Ureter (tissue), 1 donor: ENCODE measurements at places on chromosomes 7 and 10.

DNA sequence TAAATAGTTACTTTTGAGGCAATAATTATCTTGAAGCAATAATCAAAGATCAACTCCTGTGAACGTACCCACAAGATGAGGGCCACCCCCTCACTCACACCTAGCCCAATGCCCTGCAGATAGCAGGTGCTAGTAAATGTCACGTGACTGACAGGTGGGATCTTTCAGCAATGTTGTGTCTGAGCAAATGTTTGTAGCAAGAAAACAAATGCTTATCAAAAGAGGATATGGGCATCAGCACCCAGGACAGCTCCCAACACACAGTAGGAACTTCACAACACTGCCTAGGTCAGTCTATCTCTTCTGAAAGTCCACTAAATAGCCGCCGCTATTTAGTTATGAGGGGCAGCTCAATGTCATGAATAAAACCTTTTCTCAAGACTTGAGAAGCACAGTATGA, 120.8 kb upstream of the PDLIM1 start:
- no peak for DNase-seq

DNA sequence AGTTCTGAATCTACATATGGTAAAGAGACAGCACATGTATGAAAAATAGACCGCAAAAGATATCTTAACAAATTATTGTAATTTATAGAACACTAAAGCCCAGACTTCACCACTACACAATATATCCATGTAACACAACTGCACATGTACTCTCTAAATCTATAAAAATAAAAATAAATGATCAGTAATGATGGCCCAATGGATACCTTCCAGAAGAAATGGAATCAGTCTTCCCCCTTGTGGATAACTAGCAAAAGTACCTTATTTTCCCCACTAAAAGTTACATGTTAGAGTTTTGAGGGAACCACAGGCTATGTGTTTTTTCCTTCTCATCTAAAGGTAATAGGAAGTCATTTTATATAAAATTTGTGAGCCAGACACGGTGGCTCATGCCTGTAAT, 25.7 kb downstream of the C7orf25 start:
- DNase-seq = no peak

DNA sequence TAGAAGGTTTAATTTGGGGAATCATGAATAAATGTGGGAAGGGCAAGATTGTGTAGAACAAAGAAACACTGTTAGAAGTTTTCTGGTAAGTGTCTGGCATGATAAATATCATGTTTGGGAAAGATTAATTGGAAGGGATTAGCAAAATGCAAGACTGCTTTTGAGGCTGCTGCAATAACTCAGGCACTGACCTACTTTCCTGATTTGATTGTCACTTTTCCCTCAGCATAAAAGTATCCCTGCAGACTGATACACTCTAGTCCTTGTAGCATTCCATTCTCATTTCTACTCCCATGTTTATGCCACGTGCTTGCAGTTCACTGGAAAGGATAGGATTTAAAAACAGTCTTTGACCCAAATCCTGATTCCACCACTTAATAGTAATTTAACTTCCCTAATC, 303.3 kb upstream of the SEMA3A start:
- DNase-seq = no peak

DNA sequence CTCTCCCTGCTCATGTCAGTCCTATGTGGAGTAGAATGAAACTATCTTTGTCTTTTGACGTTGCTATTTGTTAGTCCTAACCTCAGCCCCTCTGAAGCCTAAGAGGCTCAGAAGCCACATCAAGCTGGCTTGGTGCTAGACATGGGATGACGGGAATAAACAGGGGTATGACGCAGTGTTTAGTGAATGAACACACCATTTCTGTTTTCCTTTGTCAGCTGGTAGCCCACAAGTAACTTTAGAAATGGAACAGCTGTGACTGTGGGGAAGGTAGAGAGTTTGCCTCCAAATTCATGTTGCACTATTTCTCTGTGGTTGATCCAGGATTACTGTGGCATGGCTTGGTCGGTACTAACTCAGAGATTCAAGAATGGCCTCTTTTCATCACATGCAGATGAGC, 31.3 kb downstream of the COX15 start:
- DNase-seq = no peak

DNA sequence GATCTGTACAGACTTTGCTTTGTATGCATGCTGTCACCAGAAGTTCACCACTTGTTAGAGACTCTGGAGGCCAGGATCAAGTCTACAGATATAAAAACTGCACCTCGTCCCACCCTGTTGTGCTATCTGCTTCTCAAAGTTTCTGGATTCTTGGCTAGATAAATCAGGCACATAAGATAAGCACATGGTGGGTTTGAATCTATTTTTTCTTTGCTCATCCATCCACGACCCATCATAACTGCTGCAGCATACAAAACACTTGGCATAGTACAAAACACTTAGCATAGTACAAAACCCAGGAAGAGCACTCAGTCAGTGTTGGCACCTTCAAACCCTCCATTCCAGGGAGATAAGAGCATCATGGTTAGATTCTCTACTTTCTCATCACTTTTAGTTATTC, 42.4 kb upstream of the ANKRD1 start:
- no peak for DNase-seq

DNA sequence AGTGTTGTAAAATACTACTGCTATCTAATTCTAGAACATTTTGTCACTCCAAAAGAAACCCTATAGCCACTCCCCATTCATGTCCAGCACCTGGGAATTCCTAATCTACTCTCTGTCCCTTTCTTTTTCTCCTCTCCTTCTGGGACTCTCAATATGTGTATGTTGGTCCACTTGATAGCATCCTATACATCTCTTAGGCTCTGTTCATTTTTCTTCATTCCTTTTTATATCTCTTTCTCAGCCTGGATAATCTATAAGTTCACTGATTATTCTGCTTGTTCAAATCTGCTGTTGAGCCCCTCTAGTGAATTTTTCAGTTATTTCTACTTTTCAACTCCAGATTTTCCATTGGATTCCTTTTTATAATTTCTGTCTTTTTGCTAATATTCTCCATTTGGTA, 108.6 kb downstream of the CCDC3 start:
- no peak for DNase-seq

- no peak for DNase-seq
Observed at GRCh38 chr10:107631876-107632275, 467.4 kb upstream of the SORCS1 start.

DNA sequence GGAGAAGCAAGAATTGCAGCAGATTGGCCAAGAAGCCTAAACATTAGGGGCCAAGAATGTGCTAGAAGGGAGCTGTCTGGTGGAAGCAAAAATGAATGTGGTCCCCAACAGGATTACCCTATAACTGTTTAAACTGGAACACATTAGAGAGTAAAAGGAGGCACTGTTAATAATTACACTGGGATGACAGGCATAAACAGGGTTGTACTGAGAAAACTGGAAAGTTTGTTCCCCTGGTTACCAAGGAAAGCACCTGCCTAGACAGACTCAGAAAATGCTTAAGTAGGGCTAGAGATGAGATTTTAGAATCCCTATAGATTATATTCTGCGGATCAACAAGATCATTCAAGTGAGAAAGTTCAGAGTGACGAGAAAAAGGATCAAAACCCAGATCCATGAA, 100.8 kb downstream of the CTTNBP2 start:
- no peak for DNase-seq

GRCh38 chr7:84137812-84138211, 56.8 kb downstream of the SEMA3A start:
- no peak for DNase-seq

GRCh38 chr10:127462643-127463295, 86.3 kb upstream of the NPS start:
- DNase-seq = no peak
